Fibroblast of skin of left biceps (primary cell): ENCODE measurements at places on chromosomes 7 and 10.

DNA sequence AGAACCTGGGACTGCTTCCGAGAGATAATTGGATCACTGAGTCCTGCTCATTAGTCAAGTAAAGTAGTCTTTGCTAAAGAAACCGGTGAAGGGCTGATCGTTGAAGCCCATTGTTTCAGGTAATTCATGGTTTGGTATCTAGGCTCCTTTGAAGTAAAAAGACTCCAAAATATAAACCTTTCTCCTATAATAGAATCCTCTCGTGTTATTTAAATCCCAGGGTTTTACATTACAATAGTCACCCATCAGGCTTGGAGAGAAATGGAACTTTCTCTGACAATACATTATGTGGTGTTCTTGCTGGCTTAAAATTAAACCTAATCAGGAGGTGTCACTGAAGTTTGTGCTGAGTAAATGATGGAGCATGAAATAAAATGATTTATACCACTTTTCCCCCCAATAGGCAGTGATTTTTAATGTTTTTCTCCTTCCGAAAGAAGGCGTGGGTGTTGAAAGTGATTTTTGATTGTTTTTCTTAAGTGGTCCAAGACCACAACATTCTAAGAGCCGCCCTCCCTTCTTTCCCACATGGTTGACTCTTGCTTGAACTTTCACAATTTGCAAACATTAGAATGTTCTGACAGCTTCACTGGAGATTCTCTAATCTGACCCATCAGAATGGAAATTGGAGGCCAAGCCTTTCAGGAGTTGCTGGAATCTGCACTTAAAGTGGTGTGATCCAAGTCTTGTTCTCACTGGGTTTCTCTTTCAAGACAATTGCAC is 44.2 kb downstream of the LRMDA start:
- peak; percentile 80 for DNase-seq

- no peak for DNase-seq
Measured at GRCh38 chr10:86387178-86387794, 20.7 kb upstream of the GRID1 start.

DNA sequence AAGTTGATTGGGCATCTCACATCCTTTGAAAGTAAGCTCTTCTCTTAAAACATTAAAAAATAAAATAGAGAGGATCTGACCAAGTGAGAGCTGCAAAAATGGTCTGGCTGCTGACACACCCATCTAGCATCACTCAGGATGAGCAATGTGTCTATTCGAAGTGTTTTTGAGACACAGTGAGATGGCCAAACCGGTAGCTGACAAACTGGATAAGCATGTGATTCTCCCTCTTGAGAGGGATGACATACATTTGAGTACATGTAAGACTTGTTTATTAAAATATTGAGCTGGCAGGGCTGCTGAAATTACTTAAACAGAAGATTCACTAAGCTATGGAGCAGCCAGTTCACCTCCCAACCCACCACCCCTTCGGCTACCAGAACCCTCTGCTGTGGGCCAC is 333.9 kb downstream of the ADRA2A start:
- no peak for DNase-seq

GRCh38 chr7:94683066-94683465 is 27.1 kb upstream of the SGCE start:
- no peak for DNase-seq

DNA sequence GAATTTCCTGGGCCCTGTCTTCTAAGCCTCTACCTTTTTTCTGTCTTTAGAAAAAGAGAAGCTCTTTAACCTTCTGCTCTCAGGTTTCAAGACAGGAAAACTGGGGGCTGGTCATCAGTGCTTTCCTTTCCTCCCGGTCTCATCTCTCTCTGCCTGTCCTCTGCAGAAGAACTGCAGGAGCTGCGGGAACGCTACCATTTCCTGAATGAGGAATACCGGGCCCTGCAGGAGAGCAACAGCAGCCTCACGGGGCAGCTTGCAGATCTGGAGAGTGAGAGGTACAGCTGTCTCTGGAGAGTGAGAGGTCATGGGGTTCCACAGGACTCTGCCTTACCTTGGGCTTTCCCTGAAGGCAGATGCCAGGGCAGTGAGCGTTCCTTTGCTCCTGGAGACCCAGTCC is 12.7 kb downstream of the CCDC136 start:
- no peak for DNase-seq

DNA sequence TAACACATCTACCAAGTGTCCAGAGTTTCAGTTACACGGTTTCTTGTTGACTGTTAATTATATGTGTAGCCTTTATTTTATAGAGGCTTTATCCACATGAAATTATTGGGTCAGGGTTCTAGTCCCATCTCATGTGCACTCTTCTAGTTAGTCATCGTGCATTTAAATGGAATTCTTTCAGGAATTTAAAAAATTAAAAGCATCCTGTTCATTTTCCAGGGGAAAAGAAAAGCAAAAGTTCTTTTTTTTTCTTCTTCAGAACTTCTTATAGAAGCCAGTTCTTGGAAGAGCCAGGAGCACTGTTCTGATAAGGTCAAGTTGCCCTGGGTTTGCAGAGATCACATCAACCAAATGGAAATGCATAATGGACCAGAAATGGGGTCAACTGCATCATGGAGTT is 324.7 kb downstream of the INHBA start:
- no peak for DNase-seq

DNA sequence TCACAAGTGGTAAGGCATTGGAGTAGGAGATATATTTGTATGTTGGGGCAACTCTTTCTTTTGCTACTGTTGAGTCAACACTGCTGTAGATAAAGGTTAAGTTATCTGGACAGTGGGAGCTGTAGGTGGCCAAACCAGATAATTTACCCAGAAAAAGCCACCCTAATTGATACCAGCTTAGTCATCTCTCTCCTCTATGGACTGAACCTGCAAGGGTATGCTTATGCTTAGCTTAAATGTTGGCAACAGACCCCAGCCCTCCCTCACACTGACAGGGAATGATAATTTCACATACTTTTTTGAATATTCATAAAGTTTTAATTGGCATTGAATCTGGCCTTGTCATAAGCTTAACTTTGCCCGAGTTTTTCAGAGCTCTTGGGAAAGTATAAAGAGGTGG is 66.3 kb downstream of the CREB5 start:
- DNase-seq = no peak

DNA sequence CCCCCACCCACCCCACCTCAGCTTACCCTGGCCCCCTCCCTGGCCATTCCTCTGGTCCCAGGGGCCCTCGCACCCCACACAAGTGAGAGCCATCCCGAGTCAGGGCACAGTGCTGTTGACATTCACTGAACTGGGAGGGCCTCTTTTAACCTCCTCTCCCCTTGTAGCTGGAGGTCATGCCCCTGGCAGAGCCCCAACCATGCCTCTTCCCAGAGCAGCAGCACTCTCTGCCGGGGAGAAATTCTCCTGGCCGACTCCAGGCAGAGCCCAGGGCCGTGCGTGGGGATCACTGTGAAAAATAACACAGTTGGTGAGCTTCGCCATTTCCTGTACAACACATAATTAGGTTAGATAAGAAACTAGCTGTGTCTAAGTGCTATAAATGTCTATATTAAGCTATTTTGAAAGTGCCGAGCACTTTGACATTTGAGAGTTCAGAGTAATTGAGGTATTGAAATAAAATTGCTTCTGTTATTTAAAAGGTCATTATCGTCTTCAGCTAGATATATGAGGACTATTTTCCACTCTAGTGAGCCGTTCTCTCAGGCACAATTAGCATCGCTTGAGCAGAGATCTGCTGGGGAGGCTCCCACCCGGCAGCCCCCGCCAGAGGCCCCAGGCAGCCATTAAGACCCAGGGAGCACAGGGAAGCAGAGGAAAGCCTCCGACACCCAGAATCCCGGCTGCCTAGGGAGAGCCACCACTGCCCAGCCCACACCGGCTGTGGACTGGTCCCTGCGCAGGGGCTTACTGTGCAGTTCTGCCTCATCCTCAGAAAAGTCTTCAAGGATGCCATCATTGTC is 62.4 kb upstream of the LRRC18 start:
- DNase-seq = no peak

GRCh38 chr7:134548877-134549276 is at the start of gene AKR1B15:
TSS of gene AKR1B15 (plus strand) at chr7:134549110. CDS start at chr7:134564620, 15,510 bp downstream.
- DNase-seq = no peak

DNA sequence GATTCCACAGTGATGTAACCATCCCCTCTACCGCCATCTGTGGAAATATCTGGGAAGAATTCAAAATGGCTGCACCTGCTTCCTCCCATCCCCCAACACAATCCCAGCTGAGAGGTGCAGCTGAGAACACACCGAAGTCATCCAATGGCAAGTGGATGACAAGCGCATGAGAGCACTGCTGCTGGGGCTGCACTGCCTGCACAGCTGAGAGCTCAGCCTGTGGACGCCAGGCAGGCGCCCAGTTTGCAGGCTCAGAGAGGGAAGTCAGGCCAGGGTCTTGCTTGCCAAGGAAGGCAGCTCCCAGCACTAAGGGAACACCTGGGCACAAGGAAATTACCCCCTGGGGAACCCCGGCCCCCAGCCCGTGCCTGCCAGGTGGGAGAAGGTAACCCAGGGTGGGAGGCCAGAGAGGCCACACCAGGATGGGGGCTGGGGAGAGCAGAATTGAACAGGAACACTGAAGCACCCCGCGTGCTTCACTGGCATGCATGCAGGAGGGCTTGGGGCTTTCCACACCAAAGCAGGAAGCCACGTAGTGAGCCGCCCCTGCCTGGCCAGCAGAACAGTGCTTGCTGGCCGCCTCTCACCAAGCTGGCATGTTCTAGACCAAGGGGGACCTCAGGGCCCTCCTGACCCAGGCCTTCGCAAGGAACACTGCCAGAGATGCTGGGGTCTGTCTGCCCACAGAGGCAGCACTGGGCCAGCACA is 46.2 kb downstream of the FAM53B start:
- DNase-seq = no peak

GRCh38 chr7:2270495-2270894 is 28.5 kb downstream of the NUDT1 start:
- DNase-seq = no peak
